ENCODE measurements at places on chromosomes 5 and 9.

DNA sequence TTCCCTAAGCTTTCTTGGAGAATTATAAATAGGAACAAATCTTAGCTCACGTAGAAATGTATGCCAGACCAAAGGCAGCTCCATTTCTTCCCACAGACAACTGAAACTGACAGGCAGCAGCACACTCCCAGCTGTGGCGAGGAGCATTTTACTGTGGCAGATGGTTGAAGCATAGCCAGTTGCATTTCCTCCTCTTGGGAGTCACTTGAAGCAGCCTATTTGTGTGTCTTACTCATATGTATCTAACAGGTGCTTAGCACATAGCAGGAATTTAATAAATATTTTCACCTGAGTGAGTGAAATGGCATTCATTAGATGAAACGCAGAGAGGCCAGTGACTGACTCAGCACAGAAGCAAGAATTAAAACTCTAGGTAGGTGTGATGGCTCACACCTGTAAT lies 12.3 kb upstream of the MTMR12 start:
- DNase-seq, result no peak

- DNase-seq, result no peak
Measured at GRCh38 chr9:4592886-4593285, 69.2 kb upstream of the PLPP6 start.

DNA sequence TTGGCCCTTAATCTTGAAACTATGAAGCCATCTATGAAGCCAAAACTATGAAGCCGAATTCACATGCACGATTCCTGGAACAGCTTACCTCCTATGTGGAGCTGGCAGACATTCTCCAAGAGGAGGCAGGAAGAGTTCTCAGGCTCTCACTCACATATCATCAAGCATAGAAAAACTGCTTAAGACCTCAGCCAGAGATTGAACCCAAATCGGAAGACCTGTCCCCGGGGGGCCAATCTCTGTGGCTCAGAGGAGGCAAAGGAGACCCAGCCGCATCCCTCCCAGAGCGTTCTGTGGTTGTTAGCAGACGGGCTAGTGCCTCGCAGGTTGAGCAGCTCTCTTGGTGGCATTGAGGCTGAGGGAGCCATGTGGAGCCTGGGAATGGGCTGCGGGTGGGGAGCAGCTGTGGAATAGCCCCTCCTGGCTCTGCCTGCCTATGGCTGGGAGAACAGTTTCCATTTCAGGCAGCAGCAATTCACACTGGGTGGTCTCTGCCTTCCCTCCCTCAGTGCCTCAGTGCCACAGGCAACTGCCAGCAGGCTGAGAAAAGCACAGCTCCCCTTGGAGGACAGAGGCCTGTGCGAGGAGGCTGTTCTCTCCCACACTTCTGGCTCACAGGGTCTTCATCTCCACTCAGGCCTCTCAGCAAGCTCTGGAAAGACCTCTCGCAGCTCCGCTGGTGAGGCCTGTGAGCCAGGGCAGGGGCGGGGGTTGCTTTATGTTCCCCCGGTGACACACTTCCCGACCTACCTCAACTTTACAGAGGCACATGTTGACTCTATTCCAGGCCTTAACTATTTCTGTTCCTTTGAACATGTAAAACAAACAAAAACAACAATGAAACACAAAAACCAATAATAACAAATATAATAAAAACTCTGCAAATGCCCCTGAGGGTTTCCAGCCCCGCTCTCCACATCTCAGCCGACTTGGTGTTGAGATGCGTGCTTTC lies 17.4 kb upstream of the TMEM174 start:
- no peak for DNase-seq

DNA sequence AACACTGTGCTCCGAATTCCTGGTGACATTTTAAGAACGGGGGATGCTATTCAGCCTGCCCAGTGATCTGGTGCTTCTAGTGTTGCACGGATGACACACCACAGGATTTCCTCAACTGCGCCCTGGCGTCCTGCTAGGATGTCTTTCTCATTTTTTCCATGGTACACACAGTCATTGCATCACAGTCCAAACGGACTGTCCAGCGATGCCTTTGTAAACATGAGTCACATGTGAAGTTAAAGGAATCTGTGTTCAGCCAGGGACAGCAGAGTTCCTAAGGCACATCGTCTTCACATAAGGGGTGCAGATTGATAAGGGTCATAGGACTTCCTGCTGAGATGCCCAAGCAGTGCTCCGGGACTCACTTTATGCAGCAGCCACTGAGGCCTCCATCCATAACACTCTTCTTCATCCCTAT lies 9.3 kb upstream of the PTPN3 start:
- no peak for DNase-seq

DNA sequence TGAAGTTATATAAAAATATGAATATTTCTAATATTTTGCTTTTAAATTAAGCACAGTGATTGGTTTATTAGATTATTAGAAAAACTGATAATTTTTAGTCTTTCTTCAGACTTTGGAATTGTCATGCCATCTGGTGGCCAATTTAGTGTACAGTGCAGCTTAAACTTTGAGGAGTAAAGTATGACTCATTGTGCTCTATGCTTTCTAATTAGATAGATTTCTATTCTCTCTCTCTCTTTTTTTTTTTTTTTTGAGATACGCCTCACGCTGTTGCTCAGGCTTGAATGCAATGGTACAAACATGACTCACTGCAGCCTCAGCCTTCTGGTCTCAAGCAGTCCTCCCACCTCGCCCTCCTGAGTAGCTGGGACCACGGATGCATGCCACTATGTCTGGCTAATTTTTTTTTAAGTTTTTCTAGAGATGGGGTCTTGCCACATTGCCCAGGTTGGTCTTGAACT lies 42.1 kb upstream of the GPR21 start:
- peak; percentile 11 for DNase-seq

GRCh38 chr9:34451545-34451944 lies 6.8 kb downstream of the FAM219A start:
- no peak for DNase-seq

DNA sequence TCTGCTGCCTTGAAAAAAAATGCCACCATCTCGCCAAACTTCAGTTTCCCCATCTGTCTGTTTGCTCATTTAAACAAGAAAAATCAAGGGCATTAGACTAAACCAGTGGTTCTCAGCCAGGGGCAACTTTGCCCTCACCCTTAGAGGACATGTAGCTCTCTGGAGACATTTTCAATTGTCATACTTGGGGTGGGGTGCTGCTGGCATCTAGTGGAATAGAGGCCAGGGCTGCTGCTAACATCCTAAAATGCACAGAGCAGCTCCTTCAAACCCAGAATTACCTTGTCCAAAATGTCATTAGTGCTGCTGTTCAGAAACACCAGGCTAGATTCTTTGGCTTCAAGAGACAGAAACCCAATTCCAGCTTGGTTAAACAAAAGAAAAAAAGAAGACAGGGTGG lies 71.1 kb upstream of the FOXE1 start:
- no peak for DNase-seq

DNA sequence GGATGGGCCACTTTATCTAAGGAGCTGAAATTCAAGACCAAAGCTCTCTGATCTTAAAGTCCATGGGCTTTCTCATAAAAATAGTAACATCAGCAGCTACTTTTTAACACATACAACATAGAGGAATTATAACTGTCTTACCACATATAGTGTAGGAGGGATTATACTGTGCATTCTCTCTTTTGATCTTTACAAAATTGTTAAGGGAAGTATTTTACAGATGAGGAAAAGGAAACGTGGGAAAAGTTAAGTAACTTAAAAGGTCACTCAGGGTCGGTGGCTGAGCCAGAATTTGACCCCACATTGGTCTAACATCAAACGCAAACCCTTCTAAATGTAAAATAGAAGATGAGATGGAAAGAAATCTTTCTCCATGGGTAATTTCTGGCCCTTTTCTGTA lies 38.4 kb downstream of the ZNF608 start:
- no peak for DNase-seq

DNA sequence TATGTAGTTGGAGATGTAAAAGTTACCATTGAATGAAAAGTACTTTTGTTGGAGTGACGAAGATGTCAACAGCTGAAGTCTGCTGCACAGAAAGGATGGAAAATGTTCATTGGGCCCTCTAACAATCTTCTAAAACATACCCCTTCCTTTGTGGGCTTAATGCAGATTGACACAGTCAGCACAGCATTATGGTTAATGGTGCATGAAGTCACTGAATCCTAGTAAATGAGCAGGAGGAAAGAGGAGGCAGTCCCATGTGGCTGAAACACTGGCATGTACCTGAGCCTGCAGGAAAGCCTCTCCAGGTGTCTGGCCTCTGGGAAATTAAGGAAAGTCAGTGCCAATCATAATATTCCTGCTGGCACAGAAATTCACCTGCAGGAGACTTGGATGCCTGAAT lies 153.8 kb downstream of the ARL15 start:
- no peak for DNase-seq

DNA sequence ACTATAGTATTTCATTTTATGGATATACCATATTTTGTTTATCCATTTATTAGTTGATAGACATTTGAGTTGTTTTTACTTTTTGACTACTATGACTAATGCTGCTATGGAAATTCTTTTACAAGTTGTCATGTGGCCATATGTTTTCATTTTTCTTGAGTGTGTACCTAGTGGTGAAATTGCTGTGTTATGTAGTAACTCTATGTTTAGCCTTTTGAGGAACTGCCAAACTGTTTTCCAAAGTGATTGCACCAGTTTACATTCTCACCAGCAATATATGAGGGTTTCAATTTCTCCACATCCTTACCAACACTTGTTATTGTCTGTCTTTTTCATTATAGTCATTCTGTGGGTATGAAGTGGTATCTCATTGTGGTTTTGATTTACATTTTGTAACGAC lies 75.4 kb downstream of the GRIA1 start:
- no peak for DNase-seq

GRCh38 chr9:79817438-79818004 lies 245.8 kb downstream of the TLE4 start:
- no peak for DNase-seq

- no peak for DNase-seq
Measured at GRCh38 chr5:2112173-2113025, 229.7 kb upstream of the IRX4 start.

DNA sequence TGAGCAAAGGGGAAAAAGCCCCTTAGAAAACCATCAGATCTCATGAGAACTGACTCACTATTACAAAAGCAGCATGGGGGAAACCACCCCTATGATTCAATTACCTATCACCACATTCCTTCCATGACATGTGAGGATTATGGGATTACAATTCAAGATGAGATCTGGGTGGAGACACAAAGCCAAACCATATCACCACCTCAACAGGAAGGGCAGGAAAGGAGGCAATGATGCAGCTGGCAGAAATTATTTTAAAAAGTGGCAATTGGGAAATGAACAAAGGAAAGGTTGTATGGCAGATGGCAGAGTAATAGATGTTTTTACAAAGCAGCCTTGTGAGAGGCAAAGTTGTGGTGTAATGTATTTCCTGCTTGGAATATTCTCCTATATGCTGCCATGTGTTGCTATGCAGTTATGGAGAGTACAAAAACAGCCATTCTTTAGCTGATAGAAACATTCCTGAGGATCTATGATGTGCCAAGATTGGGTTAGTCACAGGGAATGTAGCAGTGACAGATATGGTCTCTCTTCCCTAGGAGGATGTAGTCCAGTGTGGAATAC lies 138.8 kb downstream of the SMC2 start:
- no peak for DNase-seq

- no peak for DNase-seq
Measured at GRCh38 chr5:65749956-65750355, 28.0 kb downstream of the NLN start.

- DNase-seq, result no peak
Measured at GRCh38 chr5:124643336-124643735, 103.1 kb downstream of the ZNF608 start.

GRCh38 chr9:110077925-110078324 lies 130.0 kb downstream of the C9orf152 start:
- no peak for DNase-seq

DNA sequence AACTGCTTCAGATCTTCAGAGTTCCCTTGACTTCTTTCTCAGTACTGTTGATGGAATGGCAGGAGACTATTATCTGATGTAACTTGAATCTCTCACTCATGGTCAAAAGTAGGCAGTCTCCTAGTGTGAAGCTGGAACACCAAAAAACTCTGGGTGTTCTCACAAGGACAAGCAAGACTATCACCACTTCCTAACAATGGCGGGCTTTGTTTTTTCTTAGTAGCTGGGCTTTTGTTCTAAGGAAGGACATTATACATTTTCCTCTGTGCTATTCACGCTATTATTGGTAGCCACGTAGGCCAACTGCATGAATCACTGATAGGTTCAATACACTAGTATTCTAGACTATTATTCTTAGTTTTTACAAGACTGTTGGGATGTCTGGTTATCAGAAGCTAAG lies 67.7 kb upstream of the ATG10 start:
- DNase-seq, result no peak

DNA sequence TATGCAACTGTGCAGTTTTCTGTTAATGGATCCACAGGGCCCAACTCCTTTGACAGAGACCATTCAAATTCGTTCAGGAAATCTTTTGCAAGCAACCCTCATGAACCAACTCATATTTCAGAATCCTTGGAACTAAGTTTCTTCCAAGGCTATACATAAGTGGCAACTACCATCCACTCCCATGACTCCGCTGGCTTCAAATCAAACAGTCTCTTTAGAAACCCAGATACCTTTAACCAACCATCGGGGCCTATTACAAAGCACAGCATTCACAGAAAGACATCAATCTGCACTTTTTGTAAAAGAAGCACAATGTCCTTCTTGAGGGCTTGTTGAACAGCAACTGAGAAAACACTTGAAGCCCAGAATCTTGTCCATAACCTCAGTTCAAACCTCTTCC lies 526.9 kb downstream of the DTWD2 start:
- DNase-seq, result no peak

DNA sequence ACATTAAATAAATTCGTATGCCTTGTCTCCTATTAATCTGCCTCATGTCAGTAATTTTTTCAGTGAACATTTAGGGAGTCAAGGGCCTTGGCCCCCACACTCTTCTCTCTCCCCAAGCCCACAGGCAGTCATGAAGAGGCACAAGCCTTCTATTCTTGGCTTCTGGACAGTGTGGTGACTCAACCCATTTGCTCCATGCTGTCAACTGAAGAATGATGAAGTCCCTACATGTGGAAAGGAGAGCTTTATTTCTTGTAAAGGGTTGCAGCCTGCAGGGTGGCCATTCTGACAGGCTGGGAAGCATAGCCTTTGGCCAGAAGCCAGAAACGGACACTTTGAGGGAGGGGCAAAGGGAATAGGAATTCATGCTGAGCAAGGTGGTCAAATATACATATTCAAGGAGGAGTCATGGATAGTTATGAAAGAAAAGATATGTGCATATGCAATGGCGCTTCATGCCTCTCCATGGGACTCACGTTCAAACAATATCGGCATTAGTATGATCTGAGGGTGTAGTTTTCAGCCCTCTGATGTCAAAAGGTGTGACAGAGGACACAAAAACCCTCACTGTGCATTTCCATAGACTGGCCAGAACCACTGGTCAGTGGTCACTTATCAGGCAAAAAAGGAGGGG lies 31.3 kb downstream of the ANKRA2 start:
- no peak for DNase-seq

All from stimulated activated CD4-positive, alpha-beta T cell treated with anti-CD3 and anti-CD28 coated beads, Interleukin-4, amount 100 ng/mL, for 48 hours (primary cell).